ENCODE measurements at places on chromosomes 12 and 14.
A peak's percentile ranks its signal among the peaks of the same experiment; 100 is the strongest.

DNA sequence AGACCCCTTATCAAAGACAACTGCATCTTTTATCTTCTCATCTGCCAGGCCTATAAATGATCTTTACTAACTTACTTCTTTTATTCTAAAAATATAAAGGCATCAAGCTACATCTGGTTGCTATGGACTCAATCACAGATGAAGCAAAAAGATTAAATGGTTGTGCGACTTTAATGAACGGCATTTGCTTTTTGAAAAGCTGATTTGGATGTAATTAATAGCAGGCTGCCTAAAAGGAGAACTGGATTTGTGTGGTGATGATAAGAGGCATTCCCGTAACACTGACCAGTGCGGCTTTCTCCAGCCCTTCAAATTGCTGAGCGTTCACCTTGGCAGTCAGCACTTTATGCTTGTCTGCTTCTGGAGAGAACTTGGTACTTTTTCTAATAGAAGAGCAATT is 103.8 kb downstream of the ARMH4 start:
- H3K36me3 ChIP-seq = peaks cover 5% of the 10 kb centered on the region
- no peak for DNase-seq
- H3K4me3 ChIP-seq = no peak overlapping the region
- no peaks in the 10 kb centered on the region for H3K4me1 ChIP-seq
- H3K27me3 ChIP-seq = peaks cover 7% of the 10 kb centered on the region

GRCh38 chr14:21734457-21735074 is 60.9 kb upstream of the OR4E1 start:
- peak overlapping the region; percentile 37 for H3K4me3 ChIP-seq
- peak overlapping the region; percentile 9 for H3K27ac ChIP-seq
- DNase-seq = peak; percentile 73
- H3K4me1 ChIP-seq = peaks cover 18% of the 10 kb centered on the region
- H3K36me3 ChIP-seq = no peaks in the 10 kb centered on the region

GRCh38 chr14:100110816-100111215 is 45.6 kb downstream of the EVL start:
- DNase-seq = peak; percentile 50
- no peaks in the 10 kb centered on the region for H3K27me3 ChIP-seq
- H3K36me3 ChIP-seq = peaks cover 7% of the 10 kb centered on the region
- peaks cover 63% of the 10 kb centered on the region for H3K4me1 ChIP-seq

DNA sequence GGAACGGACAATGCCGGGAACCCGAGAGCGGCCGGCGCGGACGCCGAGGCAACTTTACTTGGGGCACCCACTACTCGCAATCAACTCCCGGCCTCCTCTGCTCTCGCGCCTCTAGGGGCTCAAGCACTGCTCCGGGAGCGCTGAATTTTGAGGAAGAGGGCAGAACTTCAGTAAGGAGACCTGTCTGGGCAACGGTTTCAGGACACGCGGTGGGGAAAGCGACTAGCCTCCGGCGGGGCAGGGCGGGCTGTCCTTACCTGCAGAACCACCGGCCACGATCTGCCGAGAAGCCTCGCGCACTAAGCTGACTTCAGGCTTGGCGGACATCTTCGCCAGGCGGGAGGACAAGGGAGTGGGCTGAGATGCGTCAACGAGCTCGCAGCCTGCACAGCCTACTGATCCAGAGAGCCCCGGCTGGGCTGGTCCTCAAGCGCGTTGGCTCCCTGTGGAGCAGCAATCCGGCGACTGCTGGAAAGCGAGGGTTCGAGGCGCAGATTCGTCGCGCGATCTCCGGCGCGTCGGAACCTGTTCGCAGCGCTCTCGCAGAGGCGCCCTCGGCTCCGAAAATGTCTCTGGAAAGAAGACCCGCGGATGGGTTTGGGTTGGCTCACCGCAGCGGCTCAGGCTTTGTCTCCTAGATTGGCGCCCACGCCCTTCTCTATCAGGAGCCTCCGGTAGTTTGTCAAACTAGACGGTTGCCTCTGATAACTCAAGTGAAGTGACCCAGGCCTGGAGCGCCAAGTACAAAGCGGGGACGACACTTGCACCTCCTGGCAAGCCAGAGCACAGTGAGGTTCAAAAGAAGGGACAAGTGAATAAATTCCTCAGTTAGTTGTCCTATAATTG is at the start of gene SLC25A21:
SLC25A21 (minus strand) TSS at position 583 of the 846 bp plus-strand sequence.
- H3K27ac ChIP-seq = no peak within 1 kb of the TSS
- H3K27me3 ChIP-seq = peaks cover 14% of the 10 kb centered on the region
- H3K36me3 ChIP-seq = no peaks in the 10 kb centered on the region
- DNase-seq = no peak

DNA sequence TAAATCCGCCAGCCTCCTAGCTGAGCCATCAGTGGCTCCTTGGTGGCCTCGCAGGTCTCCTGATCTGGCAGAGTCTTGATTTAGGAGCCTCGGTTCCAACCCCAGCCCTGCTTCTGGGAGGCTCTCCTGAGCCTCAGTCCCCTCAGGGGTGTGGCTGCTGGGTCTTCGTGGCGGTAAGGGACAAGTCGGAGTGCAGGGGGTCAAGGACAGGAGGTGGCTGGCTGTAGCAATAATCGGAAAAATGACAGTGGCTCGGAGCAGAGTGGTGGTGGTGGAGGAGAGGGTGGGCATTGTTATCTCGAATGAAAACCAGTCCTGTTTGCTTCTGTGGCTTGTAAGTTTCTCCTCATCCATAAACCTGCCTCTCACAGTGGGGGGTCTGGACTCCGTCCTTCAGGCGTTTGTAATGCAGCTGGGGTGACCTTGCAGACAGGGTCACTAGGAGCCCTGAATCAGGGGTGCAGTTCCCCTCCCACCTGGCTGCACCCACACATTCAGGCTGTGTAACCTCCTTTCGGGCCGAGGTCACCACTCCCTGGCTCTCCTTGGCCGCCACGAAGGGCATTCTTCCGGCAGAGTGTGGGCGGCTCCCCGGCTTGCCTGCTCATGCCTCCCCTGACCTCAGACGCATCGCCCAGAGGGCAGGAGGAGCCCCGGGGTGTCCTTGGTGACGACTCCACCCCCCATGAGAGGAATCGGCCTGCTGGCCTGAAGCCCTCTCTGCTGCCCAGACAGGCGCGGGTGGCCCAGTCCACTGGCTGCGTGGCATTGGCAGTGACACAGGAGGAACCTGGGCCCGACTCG is 8.1 kb downstream of the BCL7A start:
- no peaks in the 10 kb centered on the region for H3K36me3 ChIP-seq
- H3K4me1 ChIP-seq = peaks cover 16% of the 10 kb centered on the region
- H3K27me3 ChIP-seq = peaks cover 2% of the 10 kb centered on the region
- DNase-seq = no peak
- no peak overlapping the region for H3K27ac ChIP-seq
- H3K4me3 ChIP-seq = no peak overlapping the region

GRCh38 chr12:87660987-87661774 is 368.0 kb downstream of the C12orf50 start:
- peaks cover 12% of the 10 kb centered on the region for H3K4me1 ChIP-seq
- no peak for DNase-seq
- no peaks in the 10 kb centered on the region for H3K27me3 ChIP-seq
- peak overlapping the region; percentile 58 for H3K4me3 ChIP-seq
- H3K27ac ChIP-seq = no peak overlapping the region

- DNase-seq = no peak
- H3K27ac ChIP-seq = no peak overlapping the region
- no peak overlapping the region for H3K4me3 ChIP-seq
- H3K4me1 ChIP-seq = no peaks in the 10 kb centered on the region
- no peaks in the 10 kb centered on the region for H3K27me3 ChIP-seq
- no peaks in the 10 kb centered on the region for H3K36me3 ChIP-seq
These were observed 213.7 kb upstream of the SYT10 start for GRCh38 chr12:33653362-33653761.

DNA sequence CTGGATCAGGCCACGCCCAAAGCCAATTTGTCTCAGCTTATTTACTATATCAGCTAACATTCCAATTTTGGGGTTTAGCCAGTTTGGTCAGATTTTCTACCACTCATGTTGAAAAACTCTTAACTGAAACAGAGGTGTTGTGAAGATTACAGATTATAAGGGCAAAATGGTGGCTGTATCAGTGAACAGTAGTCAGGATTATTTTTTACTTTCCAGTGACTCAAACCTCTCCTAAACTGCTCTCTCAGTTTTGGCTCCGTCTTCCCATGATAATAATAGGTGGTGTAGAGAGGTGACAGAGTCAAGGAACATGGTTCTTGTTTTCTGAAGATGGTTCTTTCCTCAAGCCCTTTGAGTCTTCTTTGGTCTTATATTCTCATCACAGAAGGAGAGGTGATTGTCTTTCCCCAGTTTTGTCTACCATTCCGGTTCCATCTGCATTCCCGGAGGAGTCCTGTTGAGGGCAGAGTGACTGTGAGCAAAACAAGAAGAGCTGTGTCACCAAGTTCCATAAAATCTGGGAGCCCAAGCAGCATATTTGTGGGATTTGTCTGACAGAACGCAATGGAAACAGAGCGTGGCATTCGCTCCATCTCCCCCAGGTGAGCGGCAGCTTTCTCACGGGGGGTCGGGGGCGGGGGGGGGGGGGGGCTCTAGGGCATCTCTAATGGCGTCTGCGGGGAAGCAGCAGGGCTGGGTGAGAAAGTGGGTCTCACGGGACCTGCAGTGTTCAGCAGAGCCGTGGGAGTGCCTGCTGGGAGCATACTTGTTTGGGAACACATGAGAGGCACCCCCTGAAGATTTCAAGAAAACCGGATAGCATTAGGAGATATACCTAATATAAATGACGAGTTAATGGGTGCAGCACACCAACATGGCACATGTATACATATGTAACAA is 59.1 kb downstream of the TBC1D30 start:
- H3K4me3 ChIP-seq = no peak overlapping the region
- no peaks in the 10 kb centered on the region for H3K36me3 ChIP-seq
- peaks cover 6% of the 10 kb centered on the region for H3K27me3 ChIP-seq
- H3K4me1 ChIP-seq = no peaks in the 10 kb centered on the region
- DNase-seq = no peak

- no peak for DNase-seq
- H3K4me1 ChIP-seq = peaks cover 34% of the 10 kb centered on the region
- H3K36me3 ChIP-seq = no peaks in the 10 kb centered on the region
These were observed 4.7 kb downstream of the ADCK1 start for GRCh38 chr14:77804592-77804991.

DNA sequence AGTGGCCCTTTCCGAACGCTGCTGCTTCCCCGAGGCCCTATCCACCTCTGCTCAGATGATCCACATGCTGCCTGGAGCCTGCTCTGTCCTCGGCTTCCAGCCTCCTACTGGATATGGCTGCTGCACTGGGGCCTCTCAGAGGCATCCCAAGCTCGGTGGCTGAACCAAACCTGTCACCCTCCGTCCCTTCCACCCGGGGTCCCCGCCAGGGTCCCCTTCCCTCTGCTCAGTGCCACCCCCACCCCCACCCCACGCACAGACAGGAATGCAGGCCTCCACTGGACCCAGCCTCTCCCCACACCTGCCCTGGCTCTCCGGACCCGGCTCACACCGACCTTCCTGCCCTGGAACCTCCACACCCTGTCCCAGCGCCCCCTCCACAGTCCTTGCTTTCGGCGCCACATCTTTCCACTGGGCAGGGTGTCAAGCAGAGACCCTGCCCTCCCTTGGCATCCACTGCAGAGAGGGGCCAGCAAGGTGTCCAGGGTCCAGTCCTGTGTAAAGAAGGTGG is 6.1 kb downstream of the CEP170B start:
- H3K4me1 ChIP-seq = peaks cover 8% of the 10 kb centered on the region
- no peak overlapping the region for H3K4me3 ChIP-seq
- no peak for DNase-seq
- H3K36me3 ChIP-seq = no peaks in the 10 kb centered on the region

GRCh38 chr14:86739761-86740160 is 1209.8 kb downstream of the FLRT2 start:
- no peaks in the 10 kb centered on the region for H3K4me1 ChIP-seq
- H3K27me3 ChIP-seq = no peaks in the 10 kb centered on the region
- H3K36me3 ChIP-seq = no peaks in the 10 kb centered on the region

DNA sequence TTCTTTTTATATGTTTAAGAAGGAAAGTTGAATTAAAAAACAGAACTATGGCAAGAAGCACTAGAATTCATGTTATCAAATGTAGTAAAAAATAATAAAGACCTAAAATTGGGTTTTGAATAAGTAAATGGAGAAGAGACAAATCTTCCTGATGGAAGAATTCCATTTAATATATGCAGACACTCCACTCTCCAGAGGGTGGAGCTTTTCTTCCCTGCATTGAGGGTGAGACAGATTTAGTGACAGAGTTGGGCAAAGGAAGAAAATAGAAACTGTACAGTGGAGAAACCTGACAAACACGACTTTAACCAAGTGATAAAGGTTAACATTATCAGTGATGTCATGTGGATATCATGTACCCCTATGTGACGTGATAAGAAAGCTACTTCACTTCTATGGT is 217.6 kb downstream of the PRKD1 start:
- H3K36me3 ChIP-seq = no peaks in the 10 kb centered on the region
- H3K27me3 ChIP-seq = no peaks in the 10 kb centered on the region
- no peaks in the 10 kb centered on the region for H3K4me1 ChIP-seq
- H3K4me3 ChIP-seq = no peak overlapping the region

DNA sequence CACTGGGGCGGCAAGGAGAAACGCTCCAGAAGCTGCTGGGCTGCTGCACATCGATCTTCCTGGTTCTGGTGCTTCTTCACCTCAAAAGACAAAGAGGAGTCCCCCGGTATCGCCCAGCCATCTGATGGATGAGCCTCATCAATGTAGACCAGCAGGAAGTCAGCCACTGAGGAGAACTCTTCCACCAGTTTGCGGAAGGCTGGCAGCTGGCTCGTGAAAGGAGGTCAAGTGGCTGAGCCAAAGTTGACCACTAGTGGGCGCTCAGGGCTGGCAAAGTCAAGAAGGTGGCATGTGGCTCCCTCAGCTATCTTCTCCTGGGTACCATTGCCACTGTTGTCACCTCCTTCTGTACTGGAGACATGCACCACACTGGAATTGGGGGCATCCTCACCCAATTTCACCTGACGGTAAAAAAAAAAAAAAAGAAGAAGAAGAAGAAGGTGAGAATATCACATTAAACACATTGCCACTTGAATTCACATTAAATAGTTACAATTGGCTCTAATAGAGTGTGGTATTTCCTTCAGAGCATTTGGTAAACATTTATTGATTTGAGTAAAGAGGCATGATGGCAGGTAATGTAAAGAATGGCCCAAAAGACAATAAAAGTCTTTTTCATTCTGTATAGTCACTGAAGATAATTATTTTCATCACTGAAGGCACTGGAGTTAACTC is 8.3 kb downstream of the DIO2 start:
- DNase-seq = no peak
- no peak overlapping the region for H3K27ac ChIP-seq
- no peaks in the 10 kb centered on the region for H3K36me3 ChIP-seq
- no peaks in the 10 kb centered on the region for H3K4me1 ChIP-seq
- no peaks in the 10 kb centered on the region for H3K27me3 ChIP-seq
- H3K4me3 ChIP-seq = no peak overlapping the region

DNA sequence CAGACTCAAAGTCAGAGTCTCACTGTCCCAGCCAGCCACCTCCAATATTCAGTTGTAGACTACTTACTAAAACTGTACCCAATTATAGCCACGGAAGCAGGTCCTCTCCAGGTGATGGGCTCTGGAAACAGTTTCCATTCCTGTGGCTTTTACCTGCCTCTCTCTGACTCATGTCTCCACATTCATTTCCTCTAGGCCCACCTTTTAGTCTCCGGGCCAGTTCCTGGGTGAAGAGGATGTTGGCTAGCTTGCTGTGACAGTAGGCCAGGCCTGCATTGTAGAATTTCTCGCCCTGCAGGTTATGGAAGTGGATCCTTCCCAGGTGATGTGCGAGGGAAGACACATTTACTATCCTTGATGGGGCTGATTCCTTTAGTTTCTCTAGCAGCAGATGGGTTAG is 5.6 kb downstream of the RDH11 start:
- H3K36me3 ChIP-seq = peaks cover 5% of the 10 kb centered on the region
- no peaks in the 10 kb centered on the region for H3K27me3 ChIP-seq
- H3K4me3 ChIP-seq = no peak overlapping the region
- DNase-seq = no peak
- H3K27ac ChIP-seq = no peak overlapping the region

GRCh38 chr12:96493106-96493505 is 3.7 kb downstream of the CFAP54 start:
- H3K27ac ChIP-seq = no peak overlapping the region
- no peak overlapping the region for H3K4me3 ChIP-seq
- no peak for DNase-seq
- peaks cover 31% of the 10 kb centered on the region for H3K4me1 ChIP-seq

Data from naive thymus-derived CD8-positive, alpha-beta T cell (primary cell).